Karpas-422 (cell line): ENCODE measurements at places on chromosomes 7 and 10. TPM values are rescaled to one million over a fixed set of nuclear protein-coding genes. Genes with fewer than 3 reads are reported as not detected.

Gene CYP2C19
- total RNA-seq = not detected in 2 replicates

Gene LEP
- not detected in 2 replicates for total RNA-seq

Gene HOXA7
- 7.5 and 10.2 TPM in 2 replicates for total RNA-seq

Gene CCL26
- total RNA-seq = not detected in 2 replicates

- no peak for DNase-seq
These were observed 16.9 kb upstream of the GGCT start for GRCh38 chr7:30521532-30521931.

DNA sequence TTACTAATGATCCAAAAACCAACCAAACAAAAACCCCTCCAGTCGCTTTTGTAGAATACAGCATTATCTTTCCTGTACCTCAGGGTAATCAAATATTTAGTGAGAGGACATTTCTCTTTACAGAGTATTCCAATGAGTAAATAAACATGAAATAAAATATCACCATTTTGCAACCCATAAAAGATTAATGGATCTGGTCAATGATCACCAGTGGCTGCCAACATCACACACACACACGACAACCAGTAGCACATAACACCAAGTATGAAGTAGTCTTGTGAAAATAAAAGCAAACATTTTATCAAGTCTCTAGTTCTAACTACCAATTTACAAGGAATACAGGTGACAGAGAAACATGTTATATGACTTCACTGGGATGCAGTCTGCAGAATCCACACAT lies 188.6 kb upstream of the IMMP2L start:
- DNase-seq = no peak

DNA sequence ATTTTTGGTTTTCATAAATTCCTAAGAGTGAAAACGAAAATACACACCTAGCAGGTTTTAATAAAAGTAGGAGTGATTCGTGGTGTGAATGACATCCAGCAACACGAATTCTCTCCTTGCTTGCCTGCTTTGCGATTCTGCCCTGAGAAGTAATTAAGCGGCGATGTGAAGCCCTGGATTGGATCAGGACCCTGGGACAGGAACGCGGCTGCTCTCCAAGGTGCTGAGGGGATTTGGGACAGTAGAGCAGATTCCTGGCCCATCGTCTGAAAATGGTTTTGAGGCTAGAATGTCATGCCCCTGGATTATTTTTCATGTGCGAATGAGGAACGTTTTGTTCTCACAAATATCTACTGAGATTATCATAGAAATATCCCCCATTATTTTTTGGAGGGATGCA lies 7.8 kb downstream of the NPS start:
- DNase-seq = no peak

DNA sequence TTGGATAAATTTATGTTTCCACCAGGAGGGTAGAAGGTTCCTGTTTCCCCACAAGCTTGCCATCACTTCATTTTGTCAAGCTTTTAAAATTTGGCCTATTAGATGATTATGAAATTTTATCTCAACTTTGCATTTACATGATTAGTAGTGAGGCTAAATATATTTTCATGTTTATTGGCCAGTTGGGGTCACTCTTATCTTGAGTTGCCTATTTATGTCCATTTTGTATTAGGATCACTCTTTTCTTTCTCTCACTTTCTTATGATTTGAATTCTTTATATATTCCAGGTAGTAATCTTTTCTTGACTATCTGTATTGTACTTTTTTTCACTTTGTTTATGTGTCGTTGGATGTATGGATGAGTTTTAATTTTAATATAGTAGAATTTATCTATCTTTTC lies 218.6 kb upstream of the SLC26A5 start:
- no peak for DNase-seq

DNA sequence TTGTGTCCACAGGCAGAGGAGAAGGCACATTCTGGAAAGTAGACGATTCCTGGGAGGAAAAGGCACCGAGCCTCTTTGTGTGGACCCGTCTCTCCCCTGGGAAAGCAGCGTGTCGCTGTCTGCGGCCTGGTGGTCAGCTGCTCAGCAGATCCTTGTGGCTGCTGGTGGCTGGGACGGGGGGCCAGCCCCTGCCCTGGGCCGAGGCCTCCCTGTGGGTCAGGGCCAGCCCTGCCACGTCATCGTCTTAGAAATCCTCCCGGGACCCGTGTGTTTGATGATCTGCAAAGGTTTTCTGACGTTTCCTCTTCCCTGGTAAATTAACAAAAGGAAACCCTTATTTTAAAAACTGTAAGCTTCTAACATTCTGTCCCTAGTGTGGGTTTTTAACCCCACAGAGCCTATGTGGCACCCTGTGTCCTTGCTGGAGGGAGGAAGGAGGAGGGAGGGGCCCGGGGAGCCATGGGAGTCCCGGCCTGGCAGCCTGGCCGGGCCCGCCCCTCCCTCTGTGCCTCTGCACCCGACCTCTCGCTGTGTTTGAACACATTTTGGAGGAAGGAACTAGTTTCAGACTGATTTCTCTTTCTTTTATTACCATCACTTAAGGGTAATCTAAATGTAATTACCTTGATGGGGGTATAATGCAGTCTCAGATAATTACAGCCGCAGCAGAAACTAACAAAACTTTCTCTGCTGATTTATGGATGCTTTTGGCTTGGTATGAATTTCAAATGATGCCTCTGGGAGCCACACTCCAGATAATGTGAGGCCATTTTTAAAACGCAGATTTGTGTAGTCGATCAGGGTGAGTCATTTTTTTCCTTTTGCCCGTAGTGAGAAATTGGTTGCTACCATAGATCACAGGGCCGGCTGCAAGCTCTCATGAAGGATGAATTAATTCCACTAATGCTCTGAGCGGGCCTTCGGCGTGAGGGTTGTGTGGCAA lies 85.5 kb downstream of the NKX6-2 start:
- DNase-seq = no peak

GRCh38 chr10:72105710-72106109 lies 17.4 kb upstream of the SPOCK2 start:
- no peak for DNase-seq

DNA sequence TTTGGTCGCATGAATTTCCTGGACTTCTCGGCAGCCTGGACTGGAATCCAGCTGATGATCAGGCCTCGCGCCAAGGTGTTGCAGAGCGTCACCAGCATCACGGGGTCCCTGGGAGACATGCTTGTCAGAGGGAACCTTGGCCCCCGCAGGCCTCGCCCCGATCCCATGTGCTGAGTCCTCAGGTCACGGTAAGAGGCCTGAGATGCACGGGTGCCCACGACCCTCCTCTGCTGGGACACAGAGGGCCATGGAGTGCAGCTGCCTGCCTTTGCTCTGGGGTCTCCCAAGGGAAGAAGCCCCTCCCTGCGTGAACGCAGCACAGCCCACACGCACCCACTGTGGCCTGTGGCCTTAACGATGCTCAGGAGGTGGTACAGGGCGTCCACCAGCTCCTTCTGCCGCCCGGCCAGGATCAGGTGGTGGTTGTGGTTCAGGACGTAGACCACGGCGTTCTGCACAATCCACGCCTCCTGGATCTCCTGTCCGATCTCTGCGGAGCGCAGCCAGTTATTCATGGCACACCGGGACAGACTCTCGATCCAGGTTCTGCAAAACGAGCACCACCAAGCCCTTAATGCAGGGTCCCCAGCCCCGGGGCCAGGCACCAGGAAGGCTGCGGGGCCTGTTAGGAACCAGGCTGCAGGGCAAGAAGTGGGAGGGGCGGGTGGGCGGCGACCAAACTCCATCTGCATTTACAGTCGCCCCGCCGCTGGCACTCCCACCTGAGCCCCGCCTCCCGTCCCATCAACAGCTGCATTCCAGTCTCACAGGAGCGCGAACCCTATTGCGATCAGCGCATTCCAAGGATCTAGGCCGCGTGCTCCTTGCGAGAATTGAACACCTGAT lies 29.4 kb downstream of the CFAP46 start:
- no peak for DNase-seq

- DNase-seq = no peak
These were observed 110.0 kb downstream of the EGFR start for GRCh38 chr7:55128693-55129394.
